Ammon's horn (tissue), 1 donor: ENCODE measurements at places on chromosomes 12 and 14.

- peak; percentile 21 for DNase-seq
These were observed 394 bp upstream of the AMIGO2 start for GRCh38 chr12:47079981-47080724.

GRCh38 chr14:95645389-95645996 lies 40.7 kb upstream of the TCL1B start:
- DNase-seq = no peak

DNA sequence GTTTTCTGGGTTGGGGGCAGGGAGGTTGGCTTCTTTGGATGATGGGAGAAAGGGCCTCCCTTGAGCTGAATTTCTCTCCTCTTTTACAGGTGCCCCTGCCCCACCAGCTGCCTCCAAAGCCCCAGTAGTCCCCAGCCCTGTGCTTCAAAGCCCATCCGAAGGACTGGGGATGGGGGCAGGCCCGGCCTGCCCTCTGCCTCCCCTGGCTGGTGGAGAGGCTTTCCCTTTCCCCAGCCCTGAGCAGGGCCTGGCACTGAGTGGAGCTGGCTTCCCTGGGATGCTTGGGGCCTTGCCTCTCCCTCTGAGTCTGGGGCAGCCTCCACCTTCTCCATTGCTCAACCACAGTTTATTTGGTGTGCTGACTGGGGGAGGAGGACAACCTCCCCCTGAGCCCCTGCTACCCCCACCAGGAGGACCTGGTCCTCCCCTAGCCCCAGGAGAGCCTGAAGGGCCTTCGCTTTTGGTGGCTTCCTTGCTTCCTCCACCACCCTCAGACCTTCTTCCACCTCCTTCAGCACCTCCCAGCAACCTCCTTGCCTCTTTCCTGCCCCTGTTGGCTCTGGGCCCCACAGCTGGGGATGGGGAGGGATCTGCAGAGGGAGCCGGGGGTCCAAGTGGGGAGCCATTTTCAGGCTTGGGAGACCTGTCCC lies 4.0 kb downstream of the MBD6 start:
- DNase-seq = no peak

DNA sequence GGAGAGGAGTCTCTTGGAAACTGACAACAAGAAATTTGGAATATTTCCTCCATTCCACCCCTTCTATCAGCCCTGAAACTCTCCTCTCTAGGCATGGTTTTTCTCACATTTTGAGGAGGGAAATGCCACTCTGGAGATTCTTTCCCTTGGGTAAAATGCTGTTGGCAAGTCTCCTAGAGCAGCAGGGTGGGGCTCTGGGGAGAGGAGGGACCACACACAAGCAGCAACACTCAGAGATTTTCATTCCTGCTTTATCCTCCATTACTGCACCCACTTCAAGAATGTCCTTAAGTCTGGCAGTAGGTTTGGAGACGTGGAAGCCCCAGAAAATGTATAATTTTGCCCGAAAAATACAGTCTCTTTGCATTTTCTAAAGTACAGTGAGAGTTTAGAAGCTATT lies 130.8 kb upstream of the FLRT2 start:
- DNase-seq = no peak

DNA sequence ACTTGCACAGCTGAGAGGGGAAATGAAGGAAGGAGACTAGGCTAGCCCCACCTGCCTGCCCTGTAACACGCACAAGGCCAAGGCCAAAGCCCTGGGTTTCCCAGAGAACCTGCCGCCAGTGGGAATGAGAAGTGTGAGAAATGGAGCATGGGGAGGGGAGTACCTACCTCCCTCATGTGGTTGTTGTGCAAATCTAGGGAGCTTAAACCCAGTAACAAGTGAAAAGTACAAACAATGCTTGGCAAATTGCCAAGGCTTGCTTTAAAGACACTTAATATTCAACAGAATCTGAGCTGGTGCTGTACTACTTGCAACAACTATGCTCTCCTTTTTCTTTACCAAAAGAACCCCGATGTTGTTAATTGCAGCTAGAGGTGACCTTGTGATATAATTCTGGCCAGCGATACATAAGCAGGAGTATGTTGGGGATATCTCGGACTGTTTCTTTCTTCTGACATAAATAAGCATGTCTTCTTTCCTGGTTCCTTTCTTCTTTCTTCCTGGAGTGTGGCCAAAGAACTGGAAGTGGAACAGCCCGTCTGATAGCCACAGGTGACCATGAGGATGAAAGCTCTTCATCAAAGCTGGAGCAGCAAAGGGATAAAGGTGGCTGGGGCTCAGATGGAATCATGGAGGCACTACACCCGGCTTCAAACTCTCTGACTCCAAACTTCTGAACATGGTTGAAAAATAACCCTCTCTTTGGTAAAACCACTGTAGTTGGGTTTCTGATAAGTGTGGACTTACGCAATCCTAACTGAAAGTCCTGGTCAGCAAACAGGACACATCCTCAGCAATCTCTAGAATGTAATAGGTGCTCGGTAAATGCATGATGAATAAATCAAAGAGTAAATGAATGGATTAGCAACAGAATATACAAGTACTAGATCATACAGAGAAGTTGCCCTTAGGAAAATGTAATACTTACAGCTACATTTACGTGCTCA lies 207.9 kb downstream of the NUAK1 start:
- DNase-seq = no peak

DNA sequence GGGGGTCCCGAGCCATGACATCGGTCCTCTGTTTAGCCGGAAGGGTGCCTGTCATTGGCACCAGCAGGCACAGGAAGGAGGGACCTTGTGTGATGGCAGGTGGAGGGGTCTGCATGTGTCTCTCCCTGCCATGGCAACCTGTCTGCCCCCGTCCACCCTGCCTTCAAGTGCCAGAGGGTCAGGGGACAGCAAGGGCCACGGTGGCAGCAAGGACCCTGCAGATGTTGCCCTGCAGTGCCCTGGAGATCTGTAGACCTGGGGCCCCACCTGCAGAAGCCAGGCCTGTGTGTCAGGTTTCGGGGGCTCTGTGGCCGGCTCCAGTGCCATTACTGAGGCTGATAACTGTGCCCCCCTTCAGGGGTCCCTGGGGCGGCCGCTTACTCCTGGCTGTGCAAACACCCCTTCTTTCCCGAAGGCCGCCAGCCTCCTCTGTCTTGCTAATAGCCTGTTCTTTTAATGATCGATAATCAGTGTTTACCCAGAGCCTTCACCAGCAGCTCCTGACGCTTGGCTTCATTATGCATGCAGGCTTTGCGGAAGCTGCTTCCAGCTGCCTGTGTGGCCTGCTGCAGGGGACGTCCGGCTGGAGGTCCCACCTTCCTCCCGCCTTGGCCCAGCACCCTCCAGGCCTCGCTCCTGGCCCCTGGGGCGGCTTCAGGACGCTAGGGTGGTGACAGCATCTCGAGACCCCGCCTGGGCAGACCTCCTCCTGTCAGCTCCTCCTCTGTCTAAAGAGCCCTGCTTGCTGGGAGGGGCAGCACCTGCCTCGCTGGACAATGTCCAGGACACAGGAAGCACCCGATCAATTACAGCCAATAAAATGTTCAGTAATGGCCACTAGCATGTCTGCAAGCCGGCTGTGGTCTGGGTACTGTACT lies 153.0 kb downstream of the KIF26A start:
- no peak for DNase-seq

- DNase-seq = no peak
These were observed 6.1 kb upstream of the SNAPC1 start for GRCh38 chr14:61756135-61756534.

GRCh38 chr12:60535363-60535762 lies 939.5 kb downstream of the SLC16A7 start:
- no peak for DNase-seq

- DNase-seq = no peak
These were observed 55.4 kb upstream of the MED13L start for GRCh38 chr12:116332705-116333380.

GRCh38 chr14:53622447-53622846 lies 334.2 kb downstream of the BMP4 start:
- DNase-seq = no peak

GRCh38 chr14:20454516-20455354 lies at the start of the genes APEX1 and OSGEP:
TSS of gene APEX1 (plus strand) at chr14:20455226. CDS start at chr14:20455646, 420 bp downstream.
TSS of gene OSGEP (minus strand) at chr14:20454812. CDS start at chr14:20454683, 129 bp downstream.
- DNase-seq = peak; percentile 100

DNA sequence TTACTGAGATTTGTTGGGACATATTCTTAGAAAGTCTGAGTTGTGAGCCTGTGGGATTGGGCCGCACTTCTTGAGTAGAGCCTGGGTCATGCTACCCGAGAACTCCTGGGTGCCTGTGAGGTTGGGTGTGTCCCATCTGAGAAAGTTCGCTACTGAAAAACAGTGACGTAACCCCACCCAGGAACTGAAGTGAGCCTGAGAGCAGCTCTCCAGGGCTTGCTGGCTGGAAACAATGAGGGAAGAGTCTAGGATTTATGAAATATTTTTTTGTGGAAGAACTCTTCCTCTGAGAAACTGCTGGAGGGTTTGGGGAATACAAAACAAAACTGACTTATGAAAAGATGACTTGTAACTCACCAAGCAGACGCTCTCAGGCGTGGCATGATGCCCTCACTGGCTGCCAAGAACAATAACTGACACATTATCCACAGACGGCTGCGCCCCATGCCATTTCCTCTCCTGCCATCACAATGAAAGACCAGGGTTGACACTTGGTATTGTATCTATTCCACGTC lies 69.2 kb downstream of the RASSF3 start:
- DNase-seq = peak; percentile 63
